ENCODE measurements at places on chromosomes 5 and 9.

- DNase-seq: no peak
Measured at GRCh38 chr5:759111-759751, 25.3 kb downstream of the ZDHHC11B start.

- DNase-seq: no peak
Measured at GRCh38 chr5:142056816-142057696, 44.2 kb upstream of the GNPDA1 start.

- no peak for DNase-seq
Measured at GRCh38 chr9:83024506-83025125, 38.3 kb downstream of the RASEF start.

DNA sequence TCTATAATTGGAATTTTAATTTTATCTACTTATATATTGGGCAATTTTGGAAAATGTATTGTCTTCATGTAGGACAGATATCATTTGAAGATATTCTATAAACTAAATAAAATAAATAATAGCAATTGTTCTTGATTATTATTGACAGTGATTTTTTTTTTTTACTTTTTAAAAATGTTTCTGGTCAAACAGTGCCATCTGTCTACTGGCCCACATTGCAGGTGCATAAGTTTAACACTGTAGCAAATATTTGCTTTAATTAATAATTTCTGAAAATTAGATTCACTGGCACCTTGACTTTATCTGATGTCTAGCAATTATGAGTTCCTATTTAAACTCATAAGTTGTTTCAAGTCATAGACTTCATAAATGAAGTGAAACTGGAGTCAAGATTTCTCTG is 41.1 kb upstream of the ISOC1 start:
- no peak for DNase-seq

DNA sequence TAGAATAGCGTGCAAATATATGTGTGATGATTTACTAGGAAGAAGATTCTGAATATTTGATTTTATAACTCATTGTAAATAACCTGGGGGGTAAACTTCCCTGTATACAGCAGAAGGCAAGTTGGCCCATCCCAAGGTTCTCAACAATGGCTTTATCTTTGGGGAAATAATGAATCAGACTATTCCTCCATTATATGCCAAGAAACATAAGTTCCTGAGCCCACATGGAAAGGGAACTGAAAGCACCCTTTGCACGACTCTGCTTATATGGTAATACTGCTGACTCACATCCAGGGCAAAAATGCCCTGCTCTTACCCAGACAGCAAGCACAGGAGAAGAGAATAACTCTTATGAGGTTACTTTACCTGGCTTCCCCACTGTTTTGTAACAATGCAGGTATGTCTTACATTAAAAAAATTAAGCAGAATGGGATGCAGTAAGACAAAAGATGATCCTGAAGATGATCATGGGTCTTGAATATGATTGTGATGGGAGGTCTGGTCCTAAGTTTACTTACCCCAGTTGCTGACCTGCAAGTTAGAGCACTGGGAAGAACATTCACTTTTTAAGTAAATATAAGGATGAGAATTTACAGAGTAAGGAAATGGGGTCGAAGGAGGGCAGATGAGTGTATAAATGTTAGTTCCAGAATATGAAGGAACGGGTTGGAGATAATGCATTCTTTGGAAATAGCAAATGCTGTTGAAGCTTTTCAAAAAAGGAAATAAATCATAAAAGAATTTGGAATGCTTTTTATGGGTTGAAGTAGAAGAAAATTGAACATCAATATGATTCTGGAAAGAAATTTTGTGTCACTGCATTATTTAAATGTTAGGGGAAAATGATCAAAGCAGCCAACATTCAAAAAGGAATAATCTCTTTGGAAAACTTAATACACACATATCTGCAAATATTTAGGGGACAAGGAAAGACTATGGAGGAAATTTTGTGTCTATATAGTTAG is 428.4 kb upstream of the MPDZ start:
- no peak for DNase-seq

DNA sequence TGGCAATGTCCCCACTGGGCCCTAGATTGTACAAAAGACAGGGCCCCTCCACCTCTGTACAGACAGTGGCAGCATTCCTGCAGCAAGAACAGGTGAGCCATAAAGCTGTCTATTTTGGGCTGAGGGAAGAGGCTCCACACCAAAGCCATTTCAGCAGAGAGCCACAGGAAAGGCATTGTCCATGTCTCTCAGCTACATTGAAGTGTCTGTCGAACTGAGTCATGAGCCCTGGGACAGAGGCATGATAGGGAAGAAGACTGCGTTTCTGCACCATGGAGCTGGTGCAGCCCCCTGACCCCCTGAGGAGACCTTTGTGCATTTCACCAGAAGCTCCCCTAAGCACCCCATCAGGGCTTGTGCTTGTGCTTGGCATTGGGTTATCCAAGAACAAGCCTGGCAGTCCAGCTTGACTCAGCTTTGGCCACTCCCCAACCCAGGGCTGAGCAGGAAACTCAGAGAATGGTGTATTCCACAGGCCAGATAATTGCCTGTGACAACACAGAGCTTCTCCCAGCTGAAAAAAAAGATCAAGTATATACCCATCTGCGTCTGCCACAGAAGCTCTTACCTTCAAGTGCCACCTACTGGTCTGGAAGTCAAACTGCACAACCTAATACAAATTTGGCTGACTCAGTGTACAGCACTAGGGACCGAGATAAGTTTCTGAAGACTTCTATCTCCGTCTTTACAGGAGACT is 5.9 kb upstream of the FRMD3 start:
- no peak for DNase-seq

- DNase-seq: no peak
Measured at GRCh38 chr5:7634837-7635236, 216.1 kb downstream of the CFAP90 start.

DNA sequence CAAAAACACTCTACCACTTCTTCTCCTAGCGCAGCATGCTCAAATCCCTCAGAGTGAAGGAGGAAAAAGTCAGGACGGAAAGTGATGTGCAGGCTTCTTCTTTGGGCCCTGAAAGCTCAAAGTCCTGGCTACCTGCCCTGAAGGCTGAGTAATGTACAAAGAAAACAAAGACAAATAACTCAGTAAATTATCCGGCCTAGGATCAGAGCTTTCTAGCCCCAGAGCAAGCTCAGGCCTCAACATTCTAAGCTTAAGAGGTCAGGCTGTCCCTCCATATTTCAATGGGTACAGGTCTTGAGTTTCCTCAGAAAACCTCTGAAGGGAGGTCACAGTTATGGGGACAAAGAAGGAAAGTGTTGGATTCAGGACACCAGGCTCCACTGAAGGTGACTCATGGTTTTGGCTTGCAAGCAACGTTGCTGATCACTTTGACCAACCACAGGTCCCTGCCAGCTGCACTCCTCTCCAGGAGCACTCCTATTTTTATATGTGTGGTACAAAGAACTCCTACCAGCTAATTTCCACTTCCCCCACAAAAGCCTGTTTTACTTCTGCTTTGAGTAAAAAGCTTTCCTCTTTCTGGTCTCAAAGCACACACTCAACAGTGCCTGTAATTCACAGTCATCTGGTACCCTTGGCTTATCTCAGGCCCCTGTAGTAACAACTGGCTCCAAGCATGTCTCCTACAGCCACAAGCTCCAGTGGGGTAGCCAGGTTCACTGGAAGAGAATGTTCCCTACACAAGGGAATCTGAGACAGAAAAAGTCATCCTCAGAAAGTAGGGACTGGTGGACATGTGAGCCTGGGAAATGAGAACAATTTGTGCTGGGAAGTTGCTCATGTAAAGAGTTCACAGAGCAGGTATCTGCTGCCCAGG is 115.7 kb downstream of the UGCG start:
- no peak for DNase-seq

DNA sequence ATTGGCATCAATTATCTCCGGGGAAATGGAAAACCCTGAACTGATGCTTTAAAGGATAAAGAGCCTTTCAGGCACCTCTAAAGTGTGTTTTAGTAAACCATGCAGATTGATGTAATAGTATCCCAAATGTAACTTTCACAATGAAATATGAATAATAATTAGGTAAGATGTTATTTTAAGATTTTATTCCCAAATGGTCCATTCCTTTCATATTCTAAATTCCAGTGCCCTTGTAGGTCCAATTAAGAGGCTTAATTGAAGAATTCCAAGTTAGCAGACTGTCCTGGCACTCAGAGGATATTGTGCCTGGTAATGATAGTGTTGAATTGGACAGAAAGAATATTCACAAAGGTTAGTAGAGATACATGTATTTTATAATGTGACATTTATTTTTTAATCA is 352.5 kb upstream of the NUDT12 start:
- no peak for DNase-seq

GRCh38 chr9:93613791-93614190 is 37.4 kb downstream of the PHF2 start:
- DNase-seq: no peak

GRCh38 chr5:96931605-96932004 is 4.3 kb upstream of the LNPEP start:
- no peak for DNase-seq

GRCh38 chr5:78203815-78204214 is 90.7 kb downstream of the AP3B1 start:
- no peak for DNase-seq

DNA sequence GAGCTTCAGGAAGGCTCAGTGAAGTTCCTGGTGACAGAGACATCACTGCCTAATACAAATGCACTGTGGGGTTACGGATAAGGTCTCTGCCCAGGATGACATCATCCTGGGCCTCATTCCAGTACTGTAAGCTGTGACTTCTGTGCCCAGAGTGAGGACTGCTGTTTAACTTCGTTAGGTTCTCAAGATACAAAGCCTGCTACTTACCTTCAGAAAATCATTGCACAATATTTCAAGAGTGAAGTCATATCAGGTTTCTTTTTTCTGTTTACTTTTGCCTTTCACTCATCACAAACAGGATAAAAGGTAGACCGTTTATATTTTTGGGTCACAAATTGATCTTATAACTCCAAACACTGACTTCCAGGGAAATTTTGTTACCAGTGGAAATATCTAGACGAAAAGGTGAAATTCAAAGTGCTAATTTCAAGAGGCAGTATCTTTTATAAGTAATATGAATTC is 241.2 kb downstream of the PIK3R1 start:
- DNase-seq: no peak

DNA sequence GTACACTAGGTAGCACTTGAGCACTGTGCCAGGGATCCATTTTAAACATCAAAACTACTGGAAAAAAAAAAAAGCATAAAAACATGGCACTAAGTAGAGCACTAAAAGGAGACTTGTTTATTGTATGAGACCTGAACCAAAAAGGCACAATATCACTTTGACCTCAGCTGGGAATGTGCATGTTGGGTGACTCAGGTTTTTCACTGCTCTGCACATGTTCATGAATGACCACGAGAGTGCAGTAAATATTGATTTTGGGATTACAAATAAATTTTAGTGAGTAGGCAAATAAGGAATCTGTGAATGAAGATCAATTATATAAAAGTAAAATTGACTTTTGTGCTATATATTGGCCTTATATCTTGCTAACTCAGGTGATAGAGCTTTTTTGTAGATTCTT is 11.8 kb downstream of the RMI1 start:
- no peak for DNase-seq

DNA sequence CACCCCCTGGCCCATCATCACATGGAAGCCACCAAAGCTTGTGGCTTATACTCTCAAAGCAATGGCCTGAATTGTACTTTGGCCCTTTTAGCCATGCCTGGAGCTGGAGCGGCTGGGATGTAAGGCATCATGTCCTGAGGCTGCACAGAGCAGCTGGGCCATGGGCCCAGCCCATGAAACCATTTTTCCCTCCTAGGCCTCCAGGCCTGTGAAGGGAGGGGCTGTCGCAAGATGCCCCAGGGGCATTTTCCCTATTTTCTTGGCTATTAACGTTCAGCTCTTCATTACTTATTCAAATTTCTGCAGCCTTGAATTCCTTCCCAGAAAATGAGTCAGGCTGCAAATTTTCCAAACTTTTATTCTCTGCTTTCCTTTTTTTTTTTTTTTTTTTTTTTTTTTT is 27.7 kb downstream of the FST start:
- DNase-seq: no peak

- DNase-seq: no peak
Measured at GRCh38 chr9:17185481-17186029, 50.7 kb downstream of the CNTLN start.

DNA sequence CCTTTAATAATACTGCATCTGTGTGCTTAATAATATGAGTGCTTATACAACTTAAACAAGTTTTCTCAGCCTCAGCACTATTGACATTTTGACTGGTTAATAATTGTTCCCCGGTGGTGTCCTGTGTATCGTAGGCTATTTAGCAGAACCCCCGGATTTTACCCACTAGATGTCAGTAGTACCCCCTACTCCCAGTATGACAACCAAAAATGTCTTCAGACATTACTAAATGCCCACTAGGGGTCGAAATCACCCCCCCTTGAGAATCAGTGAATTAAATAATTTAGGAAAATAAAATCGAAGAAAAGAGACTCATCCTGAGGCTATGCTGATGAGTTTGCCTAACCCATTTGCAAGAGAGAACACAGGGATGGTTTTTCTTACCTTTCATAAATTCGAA is 166.3 kb downstream of the ATP10B start:
- DNase-seq: no peak

- no peak for DNase-seq
Measured at GRCh38 chr9:137117269-137117731, 2.8 kb upstream of the DPP7 start.

GRCh38 chr5:121313886-121314285 is 537.8 kb upstream of the FTMT start:
- no peak for DNase-seq

DNA sequence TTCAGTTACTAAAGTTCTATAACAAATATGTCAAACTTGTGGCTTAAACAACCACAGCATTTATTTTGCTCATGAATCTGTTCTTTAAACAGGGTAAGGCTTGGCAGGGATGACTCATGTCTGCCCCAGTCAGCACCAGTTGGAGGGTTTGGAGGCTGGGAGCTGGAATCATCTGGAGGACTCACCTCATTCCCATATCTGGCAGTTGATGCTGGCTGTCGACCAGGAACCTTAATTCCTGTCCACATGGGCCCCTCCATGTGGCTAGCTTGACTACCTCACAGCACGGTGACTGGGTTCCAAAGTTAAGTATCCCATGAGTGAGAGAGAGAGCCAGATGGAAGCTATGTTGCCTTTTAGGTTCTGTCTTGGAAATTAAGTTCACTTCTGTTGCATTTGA is 13.8 kb upstream of the CCL28 start:
- DNase-seq: no peak

DNA sequence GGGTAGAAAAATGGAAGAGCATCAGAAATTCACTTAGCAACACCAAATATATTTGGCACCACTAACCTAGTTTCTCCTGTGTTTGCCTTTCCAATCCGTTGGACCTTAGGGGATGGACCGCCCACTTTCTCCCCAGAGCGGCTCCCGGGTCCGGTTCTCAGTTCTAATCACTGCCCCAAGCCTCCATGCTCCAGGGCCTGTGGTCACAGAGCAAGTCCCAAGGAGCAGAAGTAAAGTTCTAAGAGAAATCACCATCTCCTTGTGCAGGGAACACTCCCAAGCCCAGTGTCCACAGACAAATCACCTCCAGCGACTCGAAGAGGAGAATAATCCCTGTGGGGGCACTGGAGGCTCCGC is 728 bp upstream of the SLC1A1 start:
- DNase-seq: no peak

Measured in NCI-H2227 treated with DMSO at 0.1 percent for 48 hours (cell line).